H1 (cell line): ENCODE measurements at places on chromosomes 5 and 9. TPM values are rescaled to one million over a fixed set of nuclear protein-coding genes. Genes with fewer than 3 reads are reported as not detected.

Gene FAT2
- total RNA-seq: 0.29 and 0.30 TPM in 2 replicates

Gene DBH
- 0.29 TPM in 1 of 2 replicates, not detected in the other for total RNA-seq

Gene FAM78A
- total RNA-seq: 3.1 and 3.5 TPM in 2 replicates

GRCh38 chr9:107872457-107873192, 383.1 kb upstream of the KLF4 start:
- no peak overlapping the region for H3K27ac ChIP-seq
- no peaks in the 10 kb centered on the region for H3K36me3 ChIP-seq
- DNase-seq: peak; percentile 48
- H3K4me3 ChIP-seq: no peak overlapping the region
- H3K27me3 ChIP-seq: no peaks in the 10 kb centered on the region

DNA sequence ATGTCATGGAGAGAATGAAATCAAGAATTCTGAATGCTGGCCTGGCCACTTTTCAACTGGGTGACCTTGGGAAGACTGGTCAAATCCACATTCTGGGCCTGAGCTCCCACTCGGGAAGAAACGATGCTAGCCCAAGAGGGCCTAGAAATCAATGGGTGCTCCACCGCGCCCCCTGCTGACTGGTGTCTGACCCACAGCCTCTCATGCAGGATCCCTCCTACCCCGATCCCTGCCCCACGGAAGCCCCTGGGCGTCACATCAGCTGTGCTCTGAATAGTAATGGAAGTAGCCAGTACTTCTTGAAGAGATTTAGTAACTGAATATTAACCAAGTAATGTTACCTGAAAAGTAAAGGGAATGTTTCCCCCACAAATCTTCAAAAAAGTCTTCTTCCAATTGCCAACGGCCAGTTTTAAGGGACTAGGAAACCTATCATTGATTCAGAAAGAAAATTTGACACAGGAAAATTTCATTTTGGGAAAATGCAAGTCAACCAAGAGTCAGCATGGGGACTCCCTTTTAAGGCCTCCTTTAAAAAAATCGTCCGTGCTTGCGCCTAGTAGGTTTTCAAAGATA, 43.9 kb downstream of the CRB2 start:
- no peaks in the 10 kb centered on the region for H3K27me3 ChIP-seq
- H3K27ac ChIP-seq: no peak overlapping the region
- peaks cover under 1% of the 10 kb centered on the region for H3K4me1 ChIP-seq
- H3K36me3 ChIP-seq: no peaks in the 10 kb centered on the region

GRCh38 chr5:141855265-141856036, 22.8 kb downstream of the PCDH1 start:
- H3K36me3 ChIP-seq: peaks cover 30% of the 10 kb centered on the region
- H3K4me1 ChIP-seq: peaks cover 33% of the 10 kb centered on the region
- no peak overlapping the region for H3K4me3 ChIP-seq
- H3K27me3 ChIP-seq: no peaks in the 10 kb centered on the region
